ENCODE measurements at places on chromosomes 11 and 22.

- no peak for DNase-seq
Observed at GRCh38 chr11:68142441-68143309, 21.5 kb upstream of the CHKA start.

- DNase-seq = no peak
Observed at GRCh38 chr11:34344768-34345539, 12.9 kb downstream of the ABTB2 start.

GRCh38 chr11:114153224-114153623 lies 93.7 kb downstream of the ZBTB16 start:
- DNase-seq = no peak

DNA sequence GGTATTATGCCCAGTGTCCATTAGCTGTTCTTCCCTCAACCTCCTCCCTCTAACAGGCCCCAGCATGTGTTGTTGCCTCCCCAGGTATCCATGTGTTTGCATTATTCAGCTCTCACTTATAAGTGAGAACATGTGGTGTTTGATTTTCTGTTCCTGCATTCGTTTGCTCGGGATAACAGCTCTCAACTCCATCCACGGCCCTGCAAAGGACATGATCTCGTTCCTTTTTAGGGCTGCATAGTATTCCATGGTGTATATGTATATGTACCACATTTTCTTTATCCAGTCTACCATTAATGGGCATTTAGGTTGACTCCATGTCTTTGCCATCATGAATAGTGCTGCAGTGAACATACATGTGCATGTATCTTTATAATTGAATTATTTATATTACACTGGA lies 82.8 kb downstream of the PRMT3 start:
- DNase-seq = no peak

DNA sequence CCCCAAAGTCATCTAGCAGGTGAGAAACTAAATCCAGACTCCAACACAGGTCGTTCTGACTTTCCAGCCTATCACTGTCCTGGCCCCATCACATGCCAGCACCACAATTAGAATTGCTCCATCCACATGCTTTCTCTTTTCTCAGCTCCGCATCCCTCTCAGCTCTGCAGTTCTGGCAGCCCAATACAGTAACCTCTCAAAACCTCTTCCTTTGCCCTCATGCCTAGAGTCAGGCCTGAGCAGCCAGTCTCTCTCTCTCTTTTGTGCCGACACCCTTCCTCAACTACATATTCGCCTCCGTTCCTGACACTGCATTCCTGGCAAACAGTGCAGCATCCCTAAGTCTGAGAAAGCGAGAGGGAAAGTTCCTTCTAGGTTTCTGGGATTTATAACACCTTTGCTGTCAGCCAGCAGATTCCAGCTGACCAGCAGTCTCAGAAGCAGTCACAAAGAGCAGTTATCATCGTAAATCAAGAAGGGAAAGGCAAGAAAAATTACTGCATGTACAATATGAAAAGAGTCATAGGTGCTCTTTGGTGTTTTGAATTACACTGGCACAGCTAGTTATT lies 258.0 kb downstream of the FAT3 start:
- no peak for DNase-seq

DNA sequence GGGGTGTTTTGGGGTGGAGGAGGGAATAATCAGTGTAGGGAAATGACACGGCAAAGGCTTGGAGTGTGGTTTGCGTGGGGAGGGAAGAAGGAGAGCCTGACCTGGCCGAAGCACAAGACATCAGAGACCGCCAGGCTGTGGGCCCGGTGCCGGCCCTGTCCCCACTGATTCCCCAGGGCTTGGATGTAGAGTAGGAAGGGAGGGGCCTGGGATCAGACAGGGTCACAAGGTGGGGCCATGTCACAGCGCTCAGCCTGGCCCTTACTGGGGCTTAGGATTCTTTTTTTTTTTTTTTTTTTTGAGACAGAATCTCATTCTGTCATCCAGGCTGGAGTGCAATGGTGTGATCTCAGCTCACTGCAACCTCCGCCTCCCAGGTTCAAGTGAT lies 9.8 kb downstream of the PICK1 start:
- DNase-seq = no peak

- no peak for DNase-seq
Observed at GRCh38 chr11:112886434-112887370, 74.5 kb upstream of the NCAM1 start.

- DNase-seq = no peak
Observed at GRCh38 chr11:119677840-119678239, 51.2 kb downstream of the NECTIN1 start.
